ENCODE measurements at places on chromosomes 7 and 10. TPM values are rescaled to one million over a fixed set of nuclear protein-coding genes. Genes with fewer than 3 reads are reported as not detected.

Gene SFTPA2
- total RNA-seq: not detected

Gene PAX4
- not detected for total RNA-seq

Gene PDSS1
- 2.8 TPM for total RNA-seq

Gene PON1
- total RNA-seq: 0.34 TPM

Gene WEE2
- total RNA-seq: not detected

Measured in subcutaneous adipose tissue (tissue), 4 donors.